Activated T-helper 17 cell treated with anti-CD3 and anti-CD28 coated beads, Interleukin-2, amount 50 U/mL, for 72 hours (primary cell): ENCODE measurements at places on chromosomes 2 and 18. TPM values are rescaled to one million over a fixed set of nuclear protein-coding genes. Genes with fewer than 3 reads are reported as not detected.

The CNNM4 gene
- 7.5 TPM for total RNA-seq

The GPBAR1 gene
- total RNA-seq, result 1.3 TPM

The DOCK10 gene
- total RNA-seq, result 227 TPM

The WIPF1 gene
- total RNA-seq, result 180 TPM

The GAD1 gene
- total RNA-seq, result 7.1 TPM

The CRYGC gene
- total RNA-seq, result not detected

The CCDC93 gene
- 43.6 TPM for total RNA-seq

- no peak for ATAC-seq
These were observed 456.3 kb downstream of the DLGAP1 start for GRCh38 chr18:3998698-3999333.

DNA sequence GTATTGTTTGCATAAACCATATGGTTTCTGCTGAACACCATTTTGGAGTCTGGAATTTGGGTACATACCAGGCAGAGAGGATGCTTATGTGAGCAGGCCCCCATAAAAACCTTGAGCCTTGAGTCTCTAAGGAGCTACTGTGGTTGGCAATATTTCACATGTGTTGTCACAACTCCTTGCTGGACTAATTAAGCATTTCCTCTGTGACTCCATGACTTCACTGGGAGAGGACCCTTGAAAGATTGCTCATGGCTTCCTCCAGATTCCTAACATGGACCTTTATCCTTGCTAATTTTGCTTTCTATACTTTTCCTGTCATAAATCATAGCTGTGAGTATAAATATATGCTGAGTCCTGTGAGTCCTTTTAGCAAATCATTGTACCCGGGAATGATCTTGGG, 7.6 kb upstream of the COQ10B start:
- no peak for ATAC-seq
